Stimulated activated CD8-positive, alpha-beta memory T cell treated with anti-CD3 and anti-CD28 coated beads, Interleukin-4, amount 100 ng/mL, for 48 hours (primary cell): ENCODE measurements at places on chromosomes 6 and 20.

GRCh38 chr6:91566467-91566866 lies 979.6 kb upstream of the MAP3K7 start:
- DNase-seq: no peak

DNA sequence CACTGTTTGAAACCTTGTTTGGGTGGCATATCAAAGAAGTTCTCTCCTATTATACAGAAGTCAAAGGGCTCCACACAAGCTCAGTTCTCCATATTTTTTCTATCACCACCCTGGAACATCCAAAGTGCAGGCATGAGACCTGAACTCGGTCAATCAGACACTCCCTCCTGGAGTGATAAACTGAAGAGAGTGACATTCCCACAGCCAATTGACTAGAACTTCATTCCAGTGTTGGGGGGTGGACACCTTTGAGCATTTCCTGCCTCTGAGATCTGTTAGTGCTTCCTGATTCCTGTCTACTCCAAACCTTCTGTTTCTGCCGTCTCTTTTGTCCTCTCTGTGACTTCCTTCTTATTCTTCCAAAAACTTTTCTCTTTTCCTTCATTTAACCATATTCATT lies 220.7 kb upstream of the NOX3 start:
- no peak for DNase-seq

DNA sequence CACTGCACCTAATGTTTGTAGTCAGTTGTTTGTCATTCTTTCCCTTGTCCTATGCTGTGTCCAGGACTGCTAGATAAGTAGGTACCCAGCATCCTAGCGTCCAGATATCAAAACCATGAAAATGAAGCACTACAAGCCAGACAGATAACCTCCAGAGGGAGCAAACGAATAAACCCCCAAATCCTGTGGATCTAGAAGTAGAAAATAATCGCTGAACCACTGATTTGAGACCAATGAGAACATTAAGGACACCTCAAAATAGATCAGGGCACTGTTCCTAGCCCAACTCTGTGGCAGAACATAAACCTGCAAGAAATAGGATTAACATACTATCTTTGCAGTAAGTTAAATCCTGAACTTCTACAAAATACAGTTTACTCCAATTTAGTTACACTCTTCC lies 1.1 kb upstream of the KLHL32 start:
- no peak for DNase-seq

DNA sequence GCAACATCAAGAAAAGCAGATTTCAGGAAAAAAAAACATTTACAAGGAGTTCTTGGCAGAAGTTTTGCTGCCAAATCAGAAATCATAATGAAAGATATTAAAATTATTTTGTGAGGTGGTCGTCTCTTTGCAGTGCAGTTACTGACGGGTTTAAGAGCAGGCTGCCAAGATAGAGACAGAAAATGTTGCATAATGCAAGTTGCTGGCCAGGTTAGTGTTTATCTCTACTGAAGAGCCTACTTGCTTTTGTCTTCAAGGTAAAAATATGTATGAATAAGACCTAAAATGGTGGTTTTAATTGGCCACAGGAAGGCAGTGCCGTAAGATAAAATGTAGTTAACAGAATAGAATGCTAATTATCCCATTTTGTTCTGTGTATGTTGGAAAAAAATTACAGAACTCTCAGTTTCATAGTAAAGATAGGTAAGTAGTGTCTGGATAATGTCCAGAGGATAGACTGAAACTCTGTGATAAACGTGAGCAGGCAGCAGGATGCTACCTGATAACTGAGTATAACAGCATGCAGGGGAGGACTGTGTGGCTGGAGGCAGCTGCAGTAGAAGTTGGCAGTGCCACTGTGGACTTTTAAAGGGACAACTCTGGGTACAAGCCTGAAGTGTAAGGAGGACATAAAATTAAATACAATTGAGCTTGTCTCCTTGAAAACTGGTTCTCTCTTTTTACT lies 13.9 kb downstream of the FOXO3 start:
- DNase-seq: no peak

GRCh38 chr6:157652601-157653363 lies 170.3 kb upstream of the SNX9 start:
- no peak for DNase-seq

DNA sequence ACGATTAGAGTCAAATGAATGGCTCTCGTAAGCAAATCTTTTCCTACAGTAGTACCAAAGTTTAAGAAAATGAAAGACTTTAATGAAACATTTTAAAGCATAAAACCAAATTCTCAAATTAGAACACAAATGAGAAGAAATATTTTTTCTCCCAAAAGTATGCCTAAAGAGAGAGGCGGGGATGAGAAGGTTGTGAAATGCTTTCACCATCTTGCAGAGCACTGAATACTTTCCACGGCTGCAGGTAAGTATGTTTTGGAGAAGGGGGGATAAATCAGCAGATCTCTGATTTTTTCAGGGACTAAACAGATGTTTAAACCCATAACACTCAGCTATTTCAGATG lies 277.1 kb downstream of the ADGB start:
- no peak for DNase-seq

GRCh38 chr6:147170269-147170668 lies 33.9 kb upstream of the STXBP5 start:
- DNase-seq: no peak

DNA sequence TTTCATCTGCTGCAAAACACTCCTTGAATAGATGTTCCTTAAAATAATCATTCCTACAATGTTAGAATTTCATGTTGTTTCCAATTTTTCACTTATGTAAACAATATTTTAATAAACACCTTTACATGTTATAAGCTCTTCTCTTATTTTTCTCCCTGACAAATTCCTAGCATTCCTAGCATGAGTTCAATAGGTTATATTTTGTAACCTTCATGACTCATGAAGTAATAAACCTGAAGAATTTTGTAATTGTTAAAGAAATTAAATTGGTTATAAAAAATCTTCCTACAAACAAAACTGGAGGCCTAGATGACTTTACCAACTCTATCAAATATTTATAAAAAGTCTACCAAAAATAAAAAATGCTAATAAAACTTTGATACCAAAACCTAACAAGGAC lies 66.3 kb downstream of the NT5E start:
- no peak for DNase-seq

- no peak for DNase-seq
These were observed 28.7 kb downstream of the GNAS start for GRCh38 chr20:58880994-58881752.

DNA sequence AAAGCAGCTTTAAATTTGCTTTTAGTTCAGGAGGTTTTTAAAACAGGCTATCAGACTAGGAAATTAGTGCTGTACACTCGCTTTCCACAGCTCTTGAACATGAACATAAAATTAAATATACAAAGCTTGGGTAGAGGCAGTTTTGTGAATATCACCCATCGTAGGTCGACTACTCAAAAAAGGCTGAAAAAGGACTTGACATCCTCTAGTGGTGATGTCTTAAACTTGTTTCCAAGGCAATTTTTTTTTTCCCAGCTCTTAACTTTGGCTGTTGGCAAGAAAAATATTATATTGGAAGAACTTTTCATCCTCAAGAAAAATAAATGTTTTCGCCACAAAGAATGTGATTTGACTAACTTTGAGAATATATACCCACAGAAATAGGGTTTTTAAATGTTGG lies 2.9 kb downstream of the MAP7 start:
- no peak for DNase-seq

GRCh38 chr20:10646886-10647420 lies 26.8 kb downstream of the JAG1 start:
- DNase-seq: no peak

- DNase-seq: no peak
These were observed 15.8 kb downstream of the HDDC2 start for GRCh38 chr6:125285936-125286335.

DNA sequence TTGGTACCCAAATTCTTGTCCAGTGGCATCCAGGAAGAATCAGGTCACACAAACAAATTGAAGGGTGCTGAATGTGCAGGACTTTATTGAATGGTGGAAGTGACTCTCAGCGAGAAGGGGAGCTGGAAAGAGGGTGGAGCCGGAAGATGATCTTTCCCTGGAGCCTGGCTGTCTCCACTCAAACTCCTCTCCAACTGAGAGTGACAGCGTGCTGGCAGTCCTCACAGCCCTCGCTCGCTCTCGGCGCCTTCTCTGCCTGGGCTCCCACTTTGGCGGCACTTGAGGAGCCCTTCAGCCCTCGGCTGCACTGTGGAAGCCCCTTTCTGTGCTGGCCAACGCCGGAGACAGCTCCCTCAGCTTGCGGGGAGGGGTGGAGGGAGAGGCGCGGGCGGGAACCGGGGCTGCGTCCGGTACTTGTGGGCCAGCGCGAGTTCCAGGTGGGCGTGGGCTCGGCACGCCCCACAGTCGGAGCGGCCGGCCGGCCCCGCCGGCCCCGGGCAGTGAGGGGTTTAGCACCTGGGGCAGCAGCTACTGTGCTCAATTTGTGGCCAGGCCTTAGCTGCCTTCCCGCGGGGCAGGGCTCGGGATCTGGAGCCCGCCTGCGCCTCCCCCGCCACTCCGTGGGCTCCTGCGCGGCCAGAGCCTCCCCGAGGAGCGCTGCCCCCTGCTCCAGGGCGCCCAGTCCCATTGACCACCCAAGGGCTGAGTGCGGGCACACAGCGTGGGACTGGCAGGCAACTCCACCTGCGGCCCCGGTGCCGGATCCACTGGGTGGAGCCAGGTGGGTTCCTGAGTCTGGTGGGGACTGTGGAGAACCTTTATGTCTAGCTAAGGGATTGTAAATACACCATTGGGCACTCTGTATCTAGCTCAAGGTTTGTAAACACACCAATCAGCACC lies 26.7 kb upstream of the MBOAT1 start:
- no peak for DNase-seq

DNA sequence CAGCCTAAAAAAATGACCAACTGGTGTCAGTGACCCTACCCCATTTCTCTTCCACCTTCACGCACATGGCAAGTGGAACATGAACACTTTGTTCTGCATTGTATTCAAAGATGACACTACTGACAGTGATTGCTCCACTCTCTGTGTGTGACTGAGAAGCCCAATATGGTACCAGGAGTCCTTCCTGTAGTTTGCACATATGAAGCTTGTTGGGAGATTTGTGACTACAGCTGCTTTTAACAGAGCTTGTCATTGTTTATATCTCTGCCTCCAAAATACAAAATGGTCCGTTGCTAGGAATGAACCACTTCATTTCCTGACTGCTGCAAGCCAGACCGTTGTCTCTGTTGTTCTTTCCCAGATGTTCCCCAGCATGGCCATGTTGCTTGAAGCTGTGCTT lies 140.3 kb upstream of the TCF21 start:
- no peak for DNase-seq

GRCh38 chr6:151285122-151285521 lies 45.4 kb downstream of the AKAP12 start:
- no peak for DNase-seq

- peak; percentile 98 for DNase-seq
These were observed at the start of gene XRN2 for GRCh38 chr20:21303061-21303871. TSS of gene XRN2 (plus strand) at chr20:21303331. CDS start at chr20:21303399, 68 bp downstream.

DNA sequence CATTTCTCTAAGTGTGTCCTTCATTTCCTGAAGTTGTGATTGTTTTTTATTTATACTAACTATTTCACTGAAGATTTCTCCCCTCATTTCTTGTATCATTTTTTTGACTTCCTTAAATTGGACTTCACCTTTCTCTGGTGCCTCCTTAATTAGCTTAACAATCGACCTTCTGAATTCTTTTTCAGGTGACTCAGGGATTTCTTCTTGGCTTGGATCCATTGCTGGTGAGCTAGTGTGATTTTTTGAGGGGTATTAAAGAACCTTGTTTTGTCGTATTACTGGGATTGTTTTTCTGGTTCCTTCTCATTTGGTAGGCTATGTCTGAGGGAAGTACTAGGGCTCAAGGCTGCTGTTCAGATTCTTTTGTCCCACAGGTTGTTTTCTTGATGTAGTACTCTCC lies 92.8 kb downstream of the ESR1 start:
- no peak for DNase-seq

DNA sequence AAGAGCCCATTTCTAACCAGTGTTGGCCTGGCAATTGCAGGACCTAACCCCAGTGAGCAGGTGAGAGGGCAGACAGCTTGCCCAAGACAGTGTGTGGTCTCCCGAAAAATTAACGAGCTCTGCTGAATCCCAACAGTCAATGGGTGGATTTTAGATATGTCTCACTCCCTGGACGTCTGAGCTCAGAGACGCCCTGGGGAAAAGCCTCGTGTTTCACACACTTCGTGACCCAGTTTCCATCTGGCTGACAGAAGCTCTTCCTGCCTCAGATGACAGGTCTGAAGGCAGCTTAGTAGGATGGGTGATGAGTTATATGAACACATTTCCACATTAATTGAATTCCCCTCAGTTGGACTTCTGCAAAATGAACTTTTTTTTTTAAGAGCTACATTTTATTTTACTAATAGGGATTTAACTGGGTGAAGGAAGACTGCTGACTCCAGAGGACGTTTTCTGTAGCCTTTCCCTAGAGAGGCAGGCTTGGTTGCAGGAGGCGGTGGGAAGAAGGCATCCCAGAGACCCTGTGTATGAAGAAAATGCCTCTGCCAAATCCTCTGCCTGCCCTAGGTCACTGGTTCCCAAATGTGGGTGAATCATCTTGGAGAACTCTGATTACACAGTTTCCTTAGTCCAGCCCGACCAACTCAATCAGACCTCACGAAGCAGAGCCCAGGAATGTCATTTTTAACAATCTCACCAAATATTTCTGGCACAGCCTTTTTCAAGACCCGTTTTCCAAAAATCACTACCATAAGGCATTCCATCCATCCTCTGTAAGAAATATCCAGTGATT lies 71.7 kb upstream of the LY86 start:
- DNase-seq: no peak

- no peak for DNase-seq
These were observed 295.2 kb downstream of the FOXC1 start for GRCh38 chr6:1904898-1905297.

- peak; percentile 12 for DNase-seq
These were observed 8.7 kb downstream of the APMAP start for GRCh38 chr20:24983896-24984295.

- no peak for DNase-seq
These were observed 2.6 kb upstream of the HLA-B start for GRCh38 chr6:31359581-31359980.

DNA sequence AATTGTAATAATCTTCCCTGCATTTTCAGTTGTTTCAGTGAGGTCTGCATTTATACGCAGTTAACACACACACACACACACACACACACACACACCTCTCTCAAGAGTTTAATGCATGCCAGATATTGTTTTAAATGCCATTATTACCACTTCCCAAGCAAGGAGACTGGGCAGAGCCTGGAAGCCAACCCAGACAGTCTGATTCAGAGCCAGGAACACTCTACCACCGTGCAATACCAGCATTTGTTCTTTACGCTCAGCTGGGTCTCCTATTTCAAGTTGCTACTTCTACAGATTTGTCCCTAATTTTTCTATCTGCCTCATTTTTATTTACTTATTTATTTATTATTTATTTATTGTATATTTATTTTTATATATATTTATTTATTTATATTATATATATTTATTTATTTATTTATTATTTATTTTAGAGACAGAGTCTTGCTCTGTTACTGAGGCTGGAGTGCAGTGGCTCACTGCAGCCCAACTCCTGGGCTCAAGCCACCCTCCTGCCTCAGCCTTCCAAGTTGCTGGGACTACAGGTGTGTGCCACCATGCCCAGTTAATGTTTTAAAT lies 68.4 kb downstream of the PCSK2 start:
- DNase-seq: no peak

- DNase-seq: no peak
These were observed 13.9 kb downstream of the JARID2 start for GRCh38 chr6:15259766-15260098.

- DNase-seq: no peak
These were observed 28.2 kb upstream of the ELMO2 start for GRCh38 chr20:46434597-46434996.

- no peak for DNase-seq
These were observed 235.4 kb downstream of the BTBD9 start for GRCh38 chr6:38404355-38404754.
